ENCODE measurements at places on chromosomes 1 and 21. TPM values are rescaled to one million over a fixed set of nuclear protein-coding genes. Genes with fewer than 3 reads are reported as not detected.

NHLH1 gene
- total RNA-seq: 0.21 TPM

GRCh38 chr21:45921917-45922316 is 59.7 kb upstream of the COL6A1 start:
- DNase-seq: no peak

DNA sequence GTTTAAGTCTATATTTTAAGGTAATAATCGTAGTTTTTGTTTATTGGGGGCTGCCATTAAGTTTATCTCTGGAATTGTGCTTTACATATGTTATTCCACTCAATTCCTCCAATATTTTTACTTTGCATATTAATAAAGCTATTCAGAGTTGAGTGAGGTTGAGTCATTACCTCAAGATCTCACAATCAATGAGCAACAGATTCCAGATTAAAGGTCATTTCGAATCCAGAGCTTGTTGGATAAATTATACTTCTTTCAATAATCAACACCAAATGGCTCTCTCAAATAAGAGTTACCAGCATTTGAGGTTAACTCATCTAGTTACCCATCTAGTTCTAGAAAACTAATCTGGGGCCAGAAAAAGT is 16.7 kb downstream of the RGS4 start:
- no peak for DNase-seq

DNA sequence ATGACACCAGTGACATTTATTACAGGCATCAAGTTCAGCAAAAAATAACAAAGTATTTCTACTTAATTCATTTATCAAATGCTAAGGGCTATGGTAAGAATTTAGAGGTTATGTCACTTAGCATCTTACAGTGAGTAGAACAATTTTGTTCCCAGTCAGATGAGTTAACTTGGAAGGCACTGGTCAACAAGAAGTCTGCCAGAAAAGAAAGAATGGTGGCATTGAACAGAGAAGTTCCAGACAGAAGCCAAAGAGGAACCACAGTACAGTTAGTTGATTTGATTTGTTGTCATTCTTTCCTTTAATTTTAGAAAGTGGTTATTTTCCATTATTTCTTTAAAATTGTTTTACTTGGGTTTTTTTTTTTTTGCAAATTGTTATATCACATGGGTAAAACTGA is 232.2 kb upstream of the PKN2 start:
- no peak for DNase-seq

- peak; percentile 78 for DNase-seq
Observed at GRCh38 chr1:168082008-168082876, 54.5 kb downstream of the GPR161 start.

GRCh38 chr1:155978325-155978972 is at the start of gene ARHGEF2:
ARHGEF2 (minus strand) TSS chr1:155978547; CDS start chr1:155978427, 120 bp downstream.
- peak; percentile 95 for DNase-seq

- peak; percentile 65 for DNase-seq
Observed at GRCh38 chr1:201628490-201628889, 89.6 kb downstream of the NAV1 start.

RABGGTB gene
- total RNA-seq: 142 TPM

GRCh38 chr1:32619701-32620485 is 30.5 kb downstream of the ZBTB8OS start:
- DNase-seq: no peak

- DNase-seq: peak; percentile 18
Observed at GRCh38 chr1:222009105-222009730, 267.3 kb upstream of the DUSP10 start.

- no peak for DNase-seq
Observed at GRCh38 chr1:51306950-51307349, 23.4 kb downstream of the TTC39A start.

All from H7 (cell line).